Activated CD4-positive, alpha-beta memory T cell treated with anti-CD3 and anti-CD28 coated beads, Interleukin-2, amount 10 ng/mL, durations not matched to agents 7 days and 5 days (primary cell): ENCODE measurements at places on chromosomes 16 and 17. TPM values are rescaled to one million over a fixed set of nuclear protein-coding genes. Genes with fewer than 3 reads are reported as not detected.

Gene PCGF2
- 2.6 TPM for total RNA-seq

Gene PDE6G
- total RNA-seq, result 10.0 TPM

GRCh38 chr16:82655072-82655714, 28.4 kb downstream of the CDH13 start:
- H3K36me3 ChIP-seq, result peaks cover 5% of the 10 kb centered on the region
- no peaks in the 10 kb centered on the region for H3K27me3 ChIP-seq
- peak; percentile 90 for DNase-seq
- H3K4me3 ChIP-seq, result peak overlapping the region; percentile 57
- peaks cover 96% of the 10 kb centered on the region for H3K4me1 ChIP-seq

Gene SLC38A8
- total RNA-seq, result not detected

GRCh38 chr17:39981766-39982375, 1.3 kb downstream of the PSMD3 start:
- peak overlapping the region; percentile 91 for H3K4me3 ChIP-seq
- peaks cover 39% of the 10 kb centered on the region for H3K36me3 ChIP-seq
- H3K4me1 ChIP-seq, result peaks cover 35% of the 10 kb centered on the region

Gene TBKBP1
- 7.0 TPM for total RNA-seq

Gene KRT36
- not detected for total RNA-seq

DNA sequence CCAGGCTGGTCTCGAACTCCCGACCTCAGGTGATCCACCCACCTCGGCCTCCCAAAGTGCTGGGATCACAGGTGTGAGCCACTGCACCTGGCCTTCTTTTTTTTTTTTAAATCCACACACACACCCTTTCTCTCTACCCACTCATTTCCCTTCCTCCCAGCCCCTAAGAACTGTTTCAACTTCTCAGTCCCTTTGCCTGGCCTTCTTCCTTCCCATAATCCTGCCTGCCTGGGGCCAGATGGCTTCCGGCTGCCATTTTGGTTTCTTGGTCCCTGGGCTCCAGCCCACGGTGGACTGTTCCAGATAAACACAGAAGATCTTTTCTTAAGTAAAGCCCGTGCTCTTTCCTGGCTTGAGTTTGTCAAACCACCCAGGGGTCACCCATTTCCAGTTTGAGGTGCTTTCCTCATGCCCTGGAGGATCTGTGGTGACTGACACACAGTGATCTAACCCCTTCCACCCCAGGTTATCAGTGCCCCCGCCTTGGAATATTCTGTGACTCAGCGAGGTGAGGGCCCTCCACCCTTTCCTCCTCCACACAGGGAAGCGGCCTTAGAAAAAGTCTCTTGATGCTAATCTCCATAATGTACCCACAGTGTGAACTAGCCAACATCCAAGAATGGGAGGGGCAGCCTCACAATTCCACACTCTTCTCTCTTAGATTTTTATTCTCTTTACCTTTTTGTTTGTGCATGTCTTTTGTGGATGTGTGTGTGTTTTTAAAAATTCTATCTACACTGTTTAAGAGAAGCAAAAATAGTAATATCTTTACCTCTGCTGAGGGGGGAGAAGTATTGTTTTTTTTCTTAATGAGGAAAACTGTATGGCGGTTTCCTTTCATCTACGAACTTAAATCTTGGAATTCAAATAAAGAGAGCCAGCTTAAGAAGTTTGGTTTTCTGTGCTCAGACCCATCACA, 60.0 kb downstream of the CRISPLD2 start:
- H3K27me3 ChIP-seq, result peaks cover 8% of the 10 kb centered on the region
- no peak overlapping the region for H3K4me3 ChIP-seq
- no peaks in the 10 kb centered on the region for H3K36me3 ChIP-seq
- no peak for DNase-seq
- H3K4me1 ChIP-seq, result peaks cover 5% of the 10 kb centered on the region

Gene EMP2
- not detected for total RNA-seq

DNA sequence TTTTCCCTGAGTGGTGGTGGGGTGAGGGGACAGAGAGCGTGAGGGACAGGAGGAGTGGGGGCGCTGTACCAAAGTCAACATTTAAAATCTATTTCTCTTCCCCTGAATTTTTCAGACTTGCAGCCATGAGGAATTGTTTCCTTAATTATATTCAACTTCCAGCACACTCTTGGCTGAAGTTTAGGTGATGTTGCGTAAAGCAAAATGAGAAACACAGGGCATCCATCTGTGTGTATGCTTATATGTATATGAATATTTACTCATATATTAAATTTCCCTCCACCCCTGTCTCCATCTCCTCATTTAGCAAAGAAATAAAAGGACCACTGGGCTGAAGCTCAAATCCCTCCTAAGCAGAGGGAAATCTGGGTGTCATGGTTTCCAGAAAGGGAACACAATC, 218.1 kb downstream of the XYLT1 start:
- no peaks in the 10 kb centered on the region for H3K27me3 ChIP-seq
- peaks cover 9% of the 10 kb centered on the region for H3K36me3 ChIP-seq
- no peak overlapping the region for H3K4me3 ChIP-seq
- no peak for DNase-seq
- H3K4me1 ChIP-seq, result no peaks in the 10 kb centered on the region
- no peak overlapping the region for H3K27ac ChIP-seq
